HFFc6 (cell line): ENCODE measurements at places on chromosomes 6 and 20.

DNA sequence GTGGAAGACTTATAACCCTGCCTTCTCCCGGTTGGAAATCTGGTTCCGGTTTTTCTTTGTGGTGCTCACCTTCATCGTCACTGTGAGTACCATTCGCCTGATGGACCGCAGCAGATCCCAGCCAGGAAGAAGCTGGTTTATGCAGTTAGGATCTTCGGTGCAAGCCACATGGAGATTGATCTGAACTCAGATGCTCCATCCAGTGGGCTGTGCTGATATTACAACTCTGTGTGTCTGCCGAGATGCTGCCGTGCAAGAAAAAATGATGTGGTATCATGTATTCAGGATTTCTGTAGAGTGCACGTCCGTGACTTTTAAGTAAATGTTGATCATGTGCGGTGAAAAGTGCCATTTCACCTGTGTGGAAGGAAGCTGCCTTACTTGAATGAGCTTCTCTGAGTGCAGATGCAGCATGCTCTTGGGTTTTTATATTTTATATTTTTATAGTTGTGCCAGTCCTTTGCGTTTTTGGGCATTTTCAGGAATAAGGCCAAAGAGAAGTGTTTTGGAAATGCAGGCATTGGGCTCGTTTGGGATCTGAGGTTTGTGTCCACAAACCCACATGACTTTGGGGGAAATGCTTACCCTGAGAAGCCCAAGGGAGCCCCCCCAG lies 39.2 kb downstream of the DYNLT1 start:
- DNase-seq, result peak; percentile 68

- DNase-seq, result no peak
Measured at GRCh38 chr20:23493172-23493772, 2.4 kb downstream of the CST8 start.

DNA sequence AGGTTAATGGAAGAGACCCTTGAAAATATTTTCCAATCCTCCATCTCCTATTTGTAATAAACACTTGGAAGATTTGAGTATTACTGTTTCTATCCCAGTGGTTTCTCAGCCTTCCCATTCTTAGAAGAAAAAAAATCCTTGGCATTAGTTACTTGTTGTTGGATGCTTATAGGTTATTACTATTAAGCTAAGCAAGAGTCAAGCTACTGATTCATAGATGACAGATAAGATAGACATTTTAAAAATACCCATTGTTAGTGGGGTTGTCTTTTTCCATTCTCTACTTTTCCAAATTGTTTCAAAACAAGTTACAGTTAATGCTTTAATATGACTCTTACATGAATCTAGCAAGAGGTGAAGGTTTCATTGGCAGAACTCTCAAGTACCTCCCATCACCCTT lies 158.5 kb downstream of the HIVEP2 start:
- DNase-seq, result peak; percentile 58

- no peak for DNase-seq
Measured at GRCh38 chr6:17688481-17688880, 18.2 kb downstream of the NUP153 start.

GRCh38 chr6:154106251-154106650 lies 67.2 kb downstream of the OPRM1 start:
- DNase-seq, result no peak
